Activated effector memory CD4-positive, alpha-beta T cell treated with Interleukin-2 at 50 U/mL for 16 hours (primary cell): ENCODE measurements at places on chromosomes 2 and 18.

DNA sequence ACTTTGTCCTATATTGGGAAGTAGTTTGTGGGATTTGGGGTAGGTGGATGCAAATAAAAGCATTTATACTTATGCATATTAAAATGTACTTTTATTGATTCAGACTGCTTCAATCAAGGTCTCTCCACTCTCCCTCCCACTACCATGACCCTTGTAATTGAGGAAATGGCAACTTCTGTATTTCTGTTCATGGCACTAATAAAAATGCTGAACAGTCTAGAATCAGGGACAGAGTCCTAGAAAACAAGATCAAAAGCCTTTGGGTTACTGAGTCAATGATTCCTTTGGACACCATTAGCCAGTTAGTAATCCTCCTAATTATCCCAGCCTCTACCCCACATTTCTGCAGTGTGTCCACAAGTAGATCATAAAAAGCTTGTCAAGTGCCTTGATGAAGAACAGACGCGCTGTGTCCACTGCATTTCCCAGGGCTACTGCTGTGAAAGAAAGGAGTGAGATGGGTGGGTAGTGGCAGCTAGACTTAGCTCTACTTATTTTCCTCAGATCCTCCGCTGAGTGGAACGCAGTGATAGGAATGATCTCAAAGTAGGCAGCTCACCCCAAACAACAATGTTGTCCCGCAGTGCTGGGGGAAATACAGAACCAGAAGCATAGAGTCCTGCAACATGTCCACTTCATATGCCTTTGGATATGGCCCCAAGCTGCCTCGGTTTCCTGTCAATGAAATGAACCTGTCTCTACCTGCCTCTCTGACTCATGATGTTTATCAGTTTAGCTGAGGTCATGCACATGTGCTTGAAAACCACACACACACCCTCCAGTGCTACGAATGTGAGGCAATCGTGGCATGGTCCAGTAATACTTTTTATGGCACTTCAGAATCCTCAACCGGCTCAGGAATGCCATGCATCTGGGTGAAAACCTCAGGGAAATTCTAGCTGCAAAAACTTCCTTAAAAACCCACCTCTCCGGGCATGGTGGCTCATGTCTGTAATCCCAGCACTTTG, 115.5 kb downstream of the COL6A3 start:
- DNase-seq: no peak

DNA sequence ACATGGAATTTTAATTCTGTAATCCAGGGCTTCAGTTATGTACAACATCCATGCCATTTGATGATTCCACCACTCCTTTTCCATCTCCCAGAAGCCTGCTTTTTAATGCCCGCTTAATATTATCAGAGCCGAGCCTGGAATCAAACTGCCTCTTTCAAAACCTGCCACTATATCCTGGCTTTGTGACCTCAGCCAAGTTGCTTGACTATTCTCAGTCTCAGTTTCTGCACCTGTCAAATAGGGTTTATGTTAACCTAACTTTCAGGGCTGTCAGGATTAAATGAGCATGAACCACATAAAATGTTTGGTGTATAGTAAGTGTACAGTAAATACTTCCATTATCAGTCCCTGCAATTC, 108.7 kb downstream of the XRCC5 start:
- no peak for DNase-seq

DNA sequence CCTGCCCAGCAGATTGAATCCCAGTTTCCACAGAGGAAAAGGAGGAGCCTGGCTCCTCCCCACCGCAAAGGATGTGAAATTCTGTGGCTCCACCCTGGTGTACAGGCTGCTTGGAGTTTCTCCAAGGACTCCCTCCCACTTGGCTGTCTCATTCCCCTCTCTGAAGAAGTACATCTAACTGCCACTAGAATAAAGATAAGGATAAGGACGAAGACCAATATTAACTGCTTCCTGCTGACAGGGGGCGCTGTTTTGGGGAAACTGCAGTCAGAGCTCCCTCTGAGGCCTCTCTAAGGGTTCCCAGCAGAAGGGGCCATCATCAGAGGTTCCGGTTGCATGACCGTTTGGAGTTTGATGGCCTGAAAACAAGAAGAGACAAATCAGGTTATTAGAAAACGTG, 790.9 kb downstream of the CPS1 start:
- no peak for DNase-seq

DNA sequence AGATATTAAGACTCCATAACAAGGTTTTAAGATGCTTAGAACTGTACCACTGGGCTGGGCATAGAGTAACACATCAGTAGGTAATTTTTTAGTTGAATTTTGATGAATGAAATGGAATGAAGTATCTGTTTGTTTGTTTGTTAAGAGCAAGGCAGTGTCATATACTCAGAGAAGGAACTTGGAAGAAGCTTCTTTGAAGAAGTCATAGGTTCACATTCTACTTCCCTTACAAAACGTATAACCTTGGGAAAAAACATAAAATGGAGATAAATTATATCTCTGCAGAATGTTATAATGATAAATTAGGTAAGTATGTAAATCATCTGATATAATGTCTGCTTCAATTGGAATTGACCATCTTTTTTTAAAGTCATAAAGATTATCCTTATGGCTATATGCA, 122.1 kb upstream of the SLC39A10 start:
- DNase-seq: no peak

- DNase-seq: no peak
Measured at GRCh38 chr2:135825550-135826176, 11.3 kb downstream of the LCT start.

GRCh38 chr2:173972636-173973035, 7.5 kb upstream of the SP3 start:
- no peak for DNase-seq

DNA sequence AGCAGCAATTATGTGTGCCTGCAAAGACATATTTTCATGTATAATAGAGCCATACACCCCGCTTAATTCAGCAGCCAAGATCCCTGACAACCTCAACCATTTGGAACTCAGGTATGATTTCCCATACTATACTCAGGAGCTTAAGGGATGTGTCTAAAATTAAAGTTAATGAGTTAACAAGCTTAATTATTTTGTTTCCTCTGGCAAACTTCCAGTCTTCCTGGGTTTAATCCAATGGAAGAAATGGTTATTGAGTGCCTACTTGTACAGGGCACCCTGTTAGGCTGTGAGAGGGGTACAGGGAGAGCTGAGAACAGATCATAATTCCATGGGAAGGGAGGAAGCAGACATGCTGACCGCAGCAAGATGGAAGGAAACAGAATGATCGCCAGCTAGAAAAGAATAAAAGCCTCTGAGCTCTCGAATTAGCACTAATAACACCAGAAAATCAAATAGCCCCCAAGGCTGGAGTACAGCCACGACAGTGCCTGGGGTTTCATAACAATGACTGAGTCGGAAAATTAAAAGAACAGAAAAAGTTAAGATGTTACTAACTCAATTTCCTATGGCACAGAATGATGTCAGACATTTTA, 20.8 kb upstream of the CEP68 start:
- DNase-seq: no peak

DNA sequence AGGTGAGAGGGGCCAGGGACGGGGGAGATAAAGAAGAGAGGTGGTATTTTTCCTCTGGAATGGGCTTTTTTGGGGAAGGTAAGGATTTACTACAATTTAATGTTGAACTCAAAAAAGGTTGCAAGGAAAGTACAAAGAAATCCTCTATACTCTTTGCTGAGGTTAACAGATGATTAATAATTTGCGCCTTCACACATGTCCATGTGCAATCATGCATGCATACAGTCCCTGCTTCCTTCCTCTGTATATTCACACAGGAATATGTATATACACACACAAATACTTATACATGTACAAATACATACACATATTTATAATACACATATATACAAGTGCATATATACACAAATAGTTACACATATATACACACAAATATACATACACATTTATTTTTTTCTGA, 193.4 kb downstream of the NBAS start:
- DNase-seq: no peak

DNA sequence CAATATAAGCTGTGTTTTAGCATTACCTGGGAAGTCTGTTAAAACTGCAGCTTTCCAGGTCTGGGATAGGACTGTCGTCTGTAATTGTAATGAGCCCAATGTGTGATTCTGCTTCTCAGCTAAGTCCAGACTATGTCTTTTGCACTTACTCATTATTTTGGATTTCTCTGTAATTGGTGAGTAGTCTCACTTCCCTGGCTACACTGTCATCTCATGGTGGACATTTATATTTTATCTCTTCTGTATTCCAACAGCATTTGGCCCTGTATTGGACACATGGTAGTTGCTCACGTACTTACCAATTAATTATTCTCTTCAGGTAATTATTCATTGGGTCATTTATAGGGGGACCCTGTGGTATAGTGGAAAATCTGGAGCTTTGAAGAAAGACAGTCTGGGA, 28.0 kb downstream of the LHCGR start:
- DNase-seq: no peak

- no peak for DNase-seq
Measured at GRCh38 chr2:10038716-10039115, 4.6 kb upstream of the KLF11 start.

GRCh38 chr2:106267997-106268396, 73.9 kb upstream of the UXS1 start:
- no peak for DNase-seq

- DNase-seq: no peak
Measured at GRCh38 chr18:74525741-74526140, 8.6 kb upstream of the CNDP1 start.

DNA sequence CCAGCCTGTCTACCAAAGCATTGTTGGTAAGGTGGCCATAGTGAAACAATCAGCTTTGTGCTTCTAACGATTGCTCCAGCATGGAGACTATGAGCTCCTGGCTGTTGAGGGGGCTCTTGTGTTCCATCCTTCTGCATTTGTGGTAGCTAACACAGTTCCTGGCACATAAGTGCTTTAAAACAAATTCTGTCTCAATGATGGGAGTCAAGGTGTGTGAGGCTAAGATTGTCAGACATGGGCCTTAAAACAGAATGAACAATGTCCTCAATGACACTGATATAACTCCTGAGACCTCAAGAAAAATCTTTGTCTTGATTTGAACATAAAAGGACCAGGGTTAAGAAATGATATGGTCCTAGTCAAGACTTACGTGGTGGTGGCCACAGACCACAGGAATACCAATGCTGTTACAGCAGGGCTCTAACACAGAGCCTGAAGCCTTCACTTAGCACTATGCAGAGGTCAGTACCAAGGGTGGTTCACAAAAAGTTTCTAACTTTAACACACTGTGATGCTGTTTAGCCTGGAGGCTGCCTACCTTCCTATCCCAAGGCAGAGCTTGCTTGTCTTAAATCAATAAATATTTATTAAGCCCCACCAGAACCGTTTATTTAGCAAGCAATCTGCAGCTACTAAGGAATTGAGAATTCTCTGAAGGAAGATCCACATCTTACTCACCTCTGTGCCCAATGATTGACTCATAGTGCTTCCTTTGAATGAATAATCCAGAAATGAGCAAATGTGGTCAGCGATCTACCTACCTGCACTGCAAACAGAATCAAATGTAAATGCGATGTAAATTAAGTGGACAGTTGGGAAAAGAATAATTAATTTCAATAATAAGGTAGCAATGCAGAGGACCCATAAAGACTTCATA, 35.1 kb downstream of the EVA1A start:
- no peak for DNase-seq

DNA sequence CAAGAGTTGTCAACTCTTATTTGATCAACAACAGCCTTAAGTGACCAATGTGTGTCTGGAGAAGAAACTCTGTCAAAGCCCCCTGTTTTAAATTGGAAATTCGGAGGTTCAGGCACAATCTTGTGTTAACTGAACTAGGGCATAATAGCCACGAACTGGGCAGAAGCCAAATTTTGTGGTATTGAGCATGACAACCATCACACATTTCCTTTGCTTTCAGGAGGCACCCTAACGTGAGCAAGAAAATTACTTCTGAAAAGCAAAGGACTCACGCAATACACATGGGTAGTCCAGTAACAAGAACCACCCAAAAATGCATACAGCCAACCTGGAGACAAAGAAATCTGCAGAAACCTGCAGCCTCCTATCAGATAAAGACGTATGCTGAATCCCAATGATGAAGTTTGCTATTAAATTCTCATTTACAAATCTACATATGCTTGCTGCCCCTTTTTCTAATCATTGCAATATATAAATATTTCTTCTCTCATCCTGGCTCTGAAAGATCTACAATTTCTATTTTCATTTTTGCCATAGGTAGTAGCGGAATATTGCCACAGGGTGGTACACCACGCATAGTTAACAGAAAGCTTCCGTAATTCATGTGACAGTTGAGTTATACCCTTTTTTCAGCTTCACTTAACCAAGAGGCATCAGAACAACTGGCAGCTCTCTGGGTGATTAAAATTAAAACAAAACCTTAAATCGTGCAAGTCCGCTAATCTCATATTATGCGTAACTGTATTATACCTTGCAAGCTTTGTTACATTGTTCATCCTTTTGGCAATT, 495.8 kb downstream of the NRXN1 start:
- DNase-seq: no peak

DNA sequence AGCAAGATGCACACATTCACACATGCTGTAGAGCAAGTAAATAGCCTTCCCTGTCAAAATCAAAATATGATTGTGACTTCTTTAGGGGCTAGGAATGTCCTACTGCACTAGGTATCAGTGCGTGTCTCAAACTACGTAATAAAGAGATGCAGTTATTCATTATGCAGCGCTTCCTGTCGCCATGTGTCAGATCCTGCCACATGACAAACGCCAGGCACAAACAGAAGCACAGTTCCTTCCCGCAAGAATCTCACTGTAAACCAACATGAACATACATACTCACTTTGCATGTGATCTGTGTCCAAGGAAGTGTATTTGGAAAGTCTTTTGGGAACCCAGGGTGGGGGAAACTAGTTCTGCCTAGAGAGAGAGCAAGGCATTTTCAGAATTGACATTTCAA, 599.9 kb downstream of the RNF144A start:
- DNase-seq: no peak

DNA sequence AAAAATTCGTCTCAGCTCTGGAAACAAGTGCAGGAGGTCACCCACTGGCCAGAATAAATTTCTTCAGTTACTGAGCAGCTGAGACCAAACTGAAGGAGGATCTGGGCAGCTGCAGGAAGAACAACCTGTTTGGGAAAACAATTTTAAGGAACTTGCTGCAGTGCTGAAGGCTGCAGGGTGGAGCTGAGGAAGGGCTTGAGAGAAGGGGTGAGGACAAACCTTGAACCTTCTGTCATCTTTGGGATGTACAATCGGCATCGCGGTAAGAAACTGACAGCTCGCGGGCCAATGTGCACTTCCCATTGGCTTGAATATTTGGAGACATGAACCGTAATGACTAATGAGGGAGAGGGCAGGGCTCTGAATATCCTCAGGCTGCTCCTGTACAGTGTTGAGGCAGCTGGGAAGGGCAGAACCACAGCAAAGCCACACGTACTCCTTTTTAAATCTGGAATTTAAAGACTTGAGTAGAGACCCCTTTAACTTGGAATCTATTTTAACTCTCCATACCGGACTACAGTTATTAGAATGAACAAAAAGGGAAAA, 90.3 kb downstream of the TACR1 start:
- no peak for DNase-seq

DNA sequence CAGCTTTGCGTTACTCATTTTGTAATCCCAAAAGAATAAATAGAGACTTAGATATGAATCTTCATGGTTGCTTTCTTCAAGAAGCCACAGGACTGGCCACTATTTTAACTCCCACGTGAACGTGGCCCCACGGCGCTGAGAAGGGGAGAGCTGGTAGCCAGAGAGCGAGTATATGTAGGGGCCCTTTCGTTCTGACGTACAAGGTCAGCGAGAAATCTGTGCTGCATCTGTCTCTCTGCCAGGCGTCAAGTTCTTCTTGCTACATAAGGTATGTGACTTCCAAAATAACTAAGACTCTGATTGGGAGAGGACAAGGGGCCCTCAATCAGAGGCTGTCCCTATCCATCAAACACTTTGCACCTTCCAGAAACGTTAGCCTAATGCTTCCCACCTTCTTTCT, 149.2 kb downstream of the PLEKHA3 start:
- DNase-seq: no peak
